Psoas muscle (tissue), 8 donors: ENCODE measurements at places on chromosomes 7 and 10. TPM values are rescaled to one million over a fixed set of nuclear protein-coding genes. Genes with fewer than 3 reads are reported as not detected.

The MMD2 gene
- total RNA-seq = not detected

The FLNC gene
- 4,656 TPM for total RNA-seq

The SERPINE1 gene
- 14.4 TPM for total RNA-seq

The CCDC146 gene
- 1.2 TPM for total RNA-seq

The NPC1L1 gene
- 0.28 TPM for total RNA-seq

The INTS1 gene
- 73.7 TPM for total RNA-seq

The PLXNA4 gene
- total RNA-seq = 1.6 TPM

The FAM180A gene
- not detected for total RNA-seq

The SNCG gene
- 9.1 TPM for total RNA-seq

The GALNT17 gene
- total RNA-seq = 2.2 TPM

GRCh38 chr10:90817128-90817889, 40.5 kb downstream of the HTR7 start:
- no peaks in the 10 kb centered on the region for H3K36me3 ChIP-seq
- H3K4me3 ChIP-seq = no peak overlapping the region
- H3K27ac ChIP-seq = no peak overlapping the region
- H3K4me1 ChIP-seq = no peaks in the 10 kb centered on the region
- H3K27me3 ChIP-seq = no peaks in the 10 kb centered on the region

- H3K27ac ChIP-seq = no peak overlapping the region
- peaks cover 46% of the 10 kb centered on the region for H3K36me3 ChIP-seq
- H3K27me3 ChIP-seq = no peaks in the 10 kb centered on the region
Observed at GRCh38 chr7:30079880-30080279, 51.7 kb downstream of the PLEKHA8 start.

GRCh38 chr7:92075455-92076158, 58.7 kb downstream of the CYP51A1 start:
- no peak for DNase-seq
- H3K36me3 ChIP-seq = no peaks in the 10 kb centered on the region
- H3K4me1 ChIP-seq = no peaks in the 10 kb centered on the region
- H3K27ac ChIP-seq = no peak overlapping the region
- H3K27me3 ChIP-seq = no peaks in the 10 kb centered on the region

DNA sequence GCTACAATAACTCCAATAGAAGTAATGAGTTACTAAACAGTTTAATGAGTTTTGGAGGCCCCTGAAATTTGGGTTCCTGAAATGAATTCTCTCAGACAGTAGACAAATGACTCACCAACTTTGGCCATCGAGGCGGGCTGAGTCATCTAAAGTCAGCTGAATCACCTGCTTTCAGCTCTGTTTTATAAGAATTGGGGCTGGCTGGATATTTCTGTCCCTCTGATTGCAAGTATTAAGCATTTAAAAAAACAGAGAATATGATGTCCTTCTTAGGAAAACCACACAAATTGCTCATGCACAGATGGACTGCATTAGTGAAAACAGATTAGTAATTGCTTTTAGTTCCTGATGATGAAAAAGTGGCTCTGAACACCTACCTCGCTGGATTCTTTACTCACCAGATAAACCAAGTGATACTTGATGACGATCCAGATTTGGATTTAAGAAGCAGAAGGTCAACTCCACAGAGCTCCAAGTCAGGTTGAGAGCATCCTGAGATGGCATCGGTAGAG, 59.1 kb downstream of the ZNF365 start:
- no peak overlapping the region for H3K4me3 ChIP-seq
- peak; percentile 63 for DNase-seq
- no peaks in the 10 kb centered on the region for H3K4me1 ChIP-seq
- H3K36me3 ChIP-seq = no peaks in the 10 kb centered on the region

DNA sequence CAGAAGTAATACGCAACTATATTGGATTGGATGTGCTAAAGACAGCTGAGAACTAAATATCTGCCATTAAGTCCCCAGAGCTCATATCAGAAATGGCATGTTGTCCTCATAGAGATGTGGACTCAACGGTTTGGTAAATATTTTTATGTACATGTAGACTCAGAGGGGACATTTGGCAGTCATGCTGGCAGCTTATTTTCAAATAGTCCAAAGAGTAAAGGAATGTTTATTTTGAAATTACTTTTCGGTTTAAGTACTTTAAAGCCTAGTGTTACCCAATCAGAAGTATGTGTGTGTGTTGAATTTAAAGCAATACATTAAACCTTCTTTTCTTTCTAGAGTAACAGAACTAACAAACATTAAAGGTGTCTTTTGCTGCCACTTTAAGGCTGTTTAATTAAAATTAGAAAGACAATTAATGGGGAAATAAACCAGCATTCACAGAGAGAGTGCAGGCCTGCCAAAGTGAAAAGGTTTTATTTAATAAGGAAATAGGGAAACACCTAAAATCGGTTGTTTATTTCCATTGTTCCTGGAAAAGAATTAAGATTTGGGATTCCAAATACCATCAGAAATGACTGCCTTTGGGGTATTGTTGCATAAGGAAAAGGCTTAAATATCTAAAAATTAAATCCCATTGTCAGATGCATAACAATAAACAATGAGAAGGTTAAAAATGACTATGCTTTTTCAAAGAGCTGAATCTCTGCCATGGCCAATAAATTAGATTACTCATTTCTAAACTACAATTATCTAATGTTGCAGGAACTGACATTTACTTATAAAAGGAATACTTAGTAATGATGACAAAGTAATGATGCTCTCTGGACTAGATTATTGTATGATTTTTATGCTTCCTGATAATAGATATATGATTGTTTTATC, 113.4 kb upstream of the AHR start:
- H3K4me1 ChIP-seq = no peaks in the 10 kb centered on the region
- H3K36me3 ChIP-seq = no peaks in the 10 kb centered on the region
- DNase-seq = no peak
- no peaks in the 10 kb centered on the region for H3K27me3 ChIP-seq
- H3K4me3 ChIP-seq = no peak overlapping the region

- H3K27me3 ChIP-seq = no peaks in the 10 kb centered on the region
- no peak overlapping the region for H3K4me3 ChIP-seq
- H3K27ac ChIP-seq = no peak overlapping the region
- DNase-seq = no peak
- H3K4me1 ChIP-seq = no peaks in the 10 kb centered on the region
Observed at GRCh38 chr10:58178811-58179210, 88.9 kb downstream of the IPMK start.

DNA sequence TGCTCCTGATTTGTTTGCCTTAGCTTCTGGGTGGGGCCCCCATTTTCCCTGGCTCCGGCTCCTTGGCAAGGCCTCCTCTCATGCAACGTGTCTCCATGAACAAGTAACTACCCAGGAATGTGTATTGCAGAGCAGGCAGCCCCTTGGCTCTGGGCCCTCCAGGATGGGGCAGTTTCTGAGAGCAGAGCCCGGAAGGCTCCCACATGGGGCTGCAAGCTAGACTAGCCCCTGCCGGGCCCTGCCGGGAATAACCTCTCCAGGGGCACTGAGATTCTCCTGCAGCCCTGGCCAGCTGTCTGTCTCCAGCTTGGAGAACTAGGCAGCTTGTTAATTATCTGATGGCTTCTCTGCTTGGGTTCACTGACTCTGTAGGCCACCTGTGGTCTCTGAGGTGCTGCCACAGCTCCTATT, 184.0 kb upstream of the INHBA start:
- H3K36me3 ChIP-seq = no peaks in the 10 kb centered on the region
- H3K4me3 ChIP-seq = no peak overlapping the region
- no peaks in the 10 kb centered on the region for H3K4me1 ChIP-seq
- no peak overlapping the region for H3K27ac ChIP-seq

GRCh38 chr10:49389361-49389933, 6.4 kb downstream of the DRGX start:
- no peaks in the 10 kb centered on the region for H3K4me1 ChIP-seq
- H3K36me3 ChIP-seq = no peaks in the 10 kb centered on the region
- no peak overlapping the region for H3K27ac ChIP-seq
- H3K4me3 ChIP-seq = no peak overlapping the region
- DNase-seq = no peak

DNA sequence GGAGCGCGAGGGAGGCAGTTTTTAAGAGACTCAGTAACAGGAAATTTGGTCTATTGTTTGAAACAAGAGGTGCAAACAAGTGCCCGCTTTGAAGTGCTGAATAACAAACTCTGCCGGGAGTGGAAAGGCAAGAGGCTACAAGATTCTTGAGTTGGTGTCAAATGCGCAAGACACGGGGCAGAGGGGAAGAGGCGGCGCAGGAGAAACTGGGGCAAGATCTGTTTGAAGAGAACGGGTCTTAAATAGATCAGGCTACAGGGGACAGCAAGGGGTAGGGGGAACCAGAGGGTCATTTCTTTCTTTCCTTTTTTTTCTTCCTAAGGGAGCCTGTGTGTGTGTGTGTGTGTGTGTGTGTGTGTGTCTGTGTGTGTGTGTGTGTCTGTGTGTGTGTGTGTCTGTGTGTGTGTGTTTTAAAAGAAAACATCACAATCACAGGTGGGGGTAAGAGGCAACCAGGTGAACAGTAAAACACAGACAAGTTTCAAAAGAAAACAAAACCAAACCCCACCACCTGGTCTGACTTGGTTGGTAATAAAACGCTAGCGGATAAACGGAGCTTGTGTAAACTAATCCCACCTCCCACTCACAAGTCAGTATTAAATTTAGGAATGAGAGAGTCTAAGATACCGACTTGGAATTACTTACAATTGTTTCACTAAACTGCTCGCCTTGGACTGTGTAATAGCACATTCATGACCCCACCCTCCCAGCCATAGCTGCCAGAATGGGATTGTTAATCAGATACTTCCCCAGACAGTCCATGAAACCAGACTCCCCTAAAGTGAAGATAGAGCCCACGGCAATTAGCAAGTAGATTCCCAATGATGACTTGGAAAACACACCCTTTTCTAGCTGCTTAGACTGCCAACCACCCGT, 13.1 kb upstream of the CUX1 start:
- H3K4me3 ChIP-seq = no peak overlapping the region
- no peak for DNase-seq
- peaks cover 29% of the 10 kb centered on the region for H3K27me3 ChIP-seq
- H3K4me1 ChIP-seq = no peaks in the 10 kb centered on the region
- no peaks in the 10 kb centered on the region for H3K36me3 ChIP-seq

GRCh38 chr10:129465796-129466702, 992 bp upstream of the MGMT start:
- DNase-seq = no peak
- peak overlapping the region; percentile 72 for H3K27ac ChIP-seq
- H3K36me3 ChIP-seq = peaks cover 3% of the 10 kb centered on the region

DNA sequence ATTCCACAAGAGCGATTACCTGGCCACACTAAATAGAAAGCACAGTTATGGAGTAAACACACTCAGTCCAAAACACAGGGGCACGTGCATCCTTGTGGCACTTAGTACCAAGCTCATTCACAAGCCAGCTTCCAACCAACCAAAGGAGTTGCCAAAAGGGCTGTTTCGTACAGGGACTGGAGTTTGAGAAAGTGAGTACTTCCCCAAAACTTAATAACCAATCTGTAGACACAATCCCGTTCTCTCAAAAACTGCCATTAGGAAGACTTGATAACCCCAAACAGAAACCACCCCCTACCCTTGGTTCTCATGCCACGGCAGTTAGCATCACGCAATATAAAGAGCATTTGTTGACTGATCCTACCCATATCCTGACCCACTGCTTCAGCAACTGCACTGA, 166.2 kb upstream of the ASAH2 start:
- H3K27ac ChIP-seq = peak overlapping the region; percentile 79
- no peaks in the 10 kb centered on the region for H3K27me3 ChIP-seq
- H3K4me1 ChIP-seq = peaks cover 29% of the 10 kb centered on the region
- no peak for DNase-seq

- H3K27ac ChIP-seq = no peak overlapping the region
- no peaks in the 10 kb centered on the region for H3K4me1 ChIP-seq
- no peak overlapping the region for H3K4me3 ChIP-seq
- no peaks in the 10 kb centered on the region for H3K27me3 ChIP-seq
Observed at GRCh38 chr10:90403211-90404000, 454.4 kb downstream of the HTR7 start.

DNA sequence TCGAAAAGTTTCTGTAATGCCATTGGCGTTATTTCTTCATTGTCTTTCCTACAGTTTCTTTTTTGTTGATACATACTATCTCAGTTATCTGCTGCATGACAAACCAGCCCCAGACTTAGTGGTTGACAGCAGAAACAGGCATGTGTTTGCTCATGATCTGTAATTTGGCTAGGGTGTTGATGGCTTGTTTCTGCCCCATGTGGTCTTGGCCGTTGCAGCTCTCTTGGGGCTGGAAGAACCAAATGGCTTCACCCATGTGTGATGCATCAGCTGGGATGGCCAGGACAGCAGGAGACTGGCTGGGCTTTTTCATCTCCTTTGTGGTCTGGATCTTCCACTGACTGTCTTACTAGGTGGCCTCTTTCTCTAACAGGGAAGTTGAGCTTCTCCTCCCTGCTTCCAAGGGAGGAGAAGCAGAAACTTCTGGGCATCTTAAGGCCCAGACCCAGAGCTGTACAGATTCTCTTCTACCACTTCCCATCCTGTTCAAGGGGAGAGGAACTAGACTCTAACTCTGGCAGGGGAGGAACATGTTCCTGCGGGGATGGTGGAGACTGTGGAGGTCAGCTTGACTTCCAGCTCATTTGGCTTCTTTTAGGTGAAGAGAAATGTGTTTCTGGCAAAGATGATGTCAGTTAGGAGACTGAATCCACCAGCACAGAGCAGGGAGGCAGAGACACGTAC, 89.3 kb downstream of the FANK1 start:
- no peak for DNase-seq
- H3K36me3 ChIP-seq = no peaks in the 10 kb centered on the region
- H3K27me3 ChIP-seq = no peaks in the 10 kb centered on the region
- H3K4me3 ChIP-seq = no peak overlapping the region
- no peak overlapping the region for H3K27ac ChIP-seq
- H3K4me1 ChIP-seq = no peaks in the 10 kb centered on the region

- H3K27ac ChIP-seq = no peak overlapping the region
- peaks cover 14% of the 10 kb centered on the region for H3K4me1 ChIP-seq
- H3K27me3 ChIP-seq = no peaks in the 10 kb centered on the region
- H3K36me3 ChIP-seq = peaks cover 69% of the 10 kb centered on the region
- DNase-seq = peak; percentile 53
- no peak overlapping the region for H3K4me3 ChIP-seq
Observed at GRCh38 chr7:503575-504111, 16.0 kb downstream of the PDGFA start.

GRCh38 chr7:105010504-105011130, 3.4 kb upstream of the KMT2E start:
- H3K4me3 ChIP-seq = peak overlapping the region; percentile 92
- peak overlapping the region; percentile 100 for H3K27ac ChIP-seq
- no peaks in the 10 kb centered on the region for H3K36me3 ChIP-seq
- peaks cover 34% of the 10 kb centered on the region for H3K4me1 ChIP-seq
- DNase-seq = no peak

DNA sequence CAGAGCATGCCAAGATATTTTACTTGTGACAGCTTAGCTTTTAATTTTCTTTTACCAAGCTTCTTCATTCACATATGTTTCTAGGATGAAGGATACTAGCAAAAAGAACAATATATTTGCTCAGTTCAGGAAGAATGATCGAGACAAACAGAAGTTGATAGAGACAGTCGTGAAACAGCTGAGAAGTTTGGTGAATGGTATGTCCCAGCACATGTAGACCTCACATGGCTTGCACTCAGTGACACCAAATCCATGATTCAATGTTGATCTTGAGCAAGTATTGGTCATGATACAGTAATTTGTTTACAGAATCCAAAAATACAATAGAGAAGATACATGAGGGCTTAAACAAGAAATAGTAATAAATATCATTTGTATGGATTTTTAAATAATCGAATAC, 2.5 kb upstream of the CYP26C1 start:
- peaks cover 16% of the 10 kb centered on the region for H3K36me3 ChIP-seq
- H3K27me3 ChIP-seq = peaks cover 2% of the 10 kb centered on the region
- DNase-seq = no peak
- H3K4me3 ChIP-seq = no peak overlapping the region
- H3K4me1 ChIP-seq = peaks cover 6% of the 10 kb centered on the region

GRCh38 chr10:118926441-118926840, 103.1 kb upstream of the NANOS1 start:
- no peaks in the 10 kb centered on the region for H3K36me3 ChIP-seq
- no peaks in the 10 kb centered on the region for H3K27me3 ChIP-seq
- H3K27ac ChIP-seq = no peak overlapping the region
- no peaks in the 10 kb centered on the region for H3K4me1 ChIP-seq
- H3K4me3 ChIP-seq = no peak overlapping the region
- no peak for DNase-seq
